Activated T-helper 1 cell treated with anti-CD3 and anti-CD28 coated beads, Interleukin-2, amount 50 U/mL, for 16 hours (primary cell): ENCODE measurements at places on chromosomes 6 and 20.

DNA sequence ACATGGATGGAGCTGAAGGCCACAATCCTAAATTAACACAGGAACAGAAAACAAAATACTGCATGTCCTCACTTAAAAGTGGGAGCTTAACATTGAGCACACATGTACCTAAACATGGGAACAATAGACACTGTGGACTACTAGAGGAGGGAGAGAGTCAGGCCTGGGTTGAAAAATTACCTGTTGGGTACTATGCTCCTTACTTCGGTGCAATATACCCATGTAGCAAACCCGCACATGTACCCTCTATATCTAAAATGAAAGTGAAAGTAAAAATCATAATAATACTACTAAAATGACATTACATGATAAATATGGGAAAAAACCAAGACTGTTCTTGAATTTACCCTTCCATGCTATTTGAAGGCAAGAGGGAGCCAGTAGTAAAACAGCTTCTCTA lies 1273.8 kb upstream of the ADGRB3 start:
- no peak for DNase-seq

DNA sequence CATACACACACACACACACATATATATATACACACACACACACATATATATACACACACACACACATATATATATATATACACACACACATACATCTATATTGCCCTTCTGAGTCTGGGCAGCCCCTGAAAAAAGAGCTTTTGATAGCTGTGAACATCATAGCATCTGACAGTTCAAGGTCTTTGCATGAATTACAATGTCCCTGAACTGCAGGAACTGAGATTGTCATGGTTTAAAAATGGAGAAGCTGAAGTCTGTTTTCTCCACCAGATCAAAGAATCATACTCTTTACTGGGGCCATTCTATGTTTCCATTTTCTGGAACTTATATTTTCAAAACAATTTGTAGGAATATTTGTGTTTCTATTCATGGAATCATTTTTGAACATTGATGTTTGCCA lies 189.8 kb downstream of the ZDHHC14 start:
- DNase-seq: no peak

DNA sequence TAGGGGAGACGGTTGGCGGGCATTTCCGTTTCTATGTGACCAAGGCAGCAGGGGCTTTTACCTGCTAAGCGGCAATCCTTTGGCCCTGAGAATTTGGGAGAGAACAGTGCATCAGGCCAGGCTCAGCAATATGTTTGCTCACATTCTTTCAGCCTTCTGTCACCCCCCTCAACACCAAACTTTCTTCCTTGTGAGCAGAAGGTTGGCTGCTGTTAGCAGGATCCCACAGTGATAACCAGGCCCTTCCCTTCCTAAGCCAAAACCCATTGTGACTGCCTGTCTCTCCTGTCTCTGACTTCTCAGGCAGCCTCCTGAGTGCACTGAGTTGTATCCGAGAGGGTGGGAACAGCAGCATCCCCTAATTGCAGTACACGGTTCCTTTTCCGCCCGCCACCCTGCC lies 43.7 kb downstream of the STK35 start:
- DNase-seq: no peak

DNA sequence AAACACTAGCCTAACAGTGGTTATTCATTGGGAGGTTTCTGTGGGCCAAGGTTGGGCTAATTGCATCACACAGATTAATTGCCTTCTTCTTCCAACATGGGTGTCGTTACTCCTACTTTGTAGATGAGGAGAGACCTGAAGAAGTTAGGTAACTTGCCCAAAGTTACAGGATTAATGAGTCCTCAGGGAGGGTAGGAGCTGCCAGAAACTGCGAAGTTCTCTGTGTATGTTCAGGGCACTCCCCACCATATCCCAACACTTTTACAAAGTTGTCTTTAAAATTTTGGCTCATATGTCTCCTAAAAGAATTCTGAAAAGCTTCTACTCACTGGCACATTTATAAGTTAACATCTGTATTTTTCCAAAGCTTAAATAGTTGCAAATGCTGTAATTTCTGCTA lies 323.5 kb upstream of the HSF2 start:
- no peak for DNase-seq

- no peak for DNase-seq
Observed at GRCh38 chr6:113631666-113632065, 225.5 kb upstream of the MARCKS start.

GRCh38 chr6:24936641-24937317 lies 1.0 kb upstream of the RIPOR2 start:
- peak; percentile 36 for DNase-seq

DNA sequence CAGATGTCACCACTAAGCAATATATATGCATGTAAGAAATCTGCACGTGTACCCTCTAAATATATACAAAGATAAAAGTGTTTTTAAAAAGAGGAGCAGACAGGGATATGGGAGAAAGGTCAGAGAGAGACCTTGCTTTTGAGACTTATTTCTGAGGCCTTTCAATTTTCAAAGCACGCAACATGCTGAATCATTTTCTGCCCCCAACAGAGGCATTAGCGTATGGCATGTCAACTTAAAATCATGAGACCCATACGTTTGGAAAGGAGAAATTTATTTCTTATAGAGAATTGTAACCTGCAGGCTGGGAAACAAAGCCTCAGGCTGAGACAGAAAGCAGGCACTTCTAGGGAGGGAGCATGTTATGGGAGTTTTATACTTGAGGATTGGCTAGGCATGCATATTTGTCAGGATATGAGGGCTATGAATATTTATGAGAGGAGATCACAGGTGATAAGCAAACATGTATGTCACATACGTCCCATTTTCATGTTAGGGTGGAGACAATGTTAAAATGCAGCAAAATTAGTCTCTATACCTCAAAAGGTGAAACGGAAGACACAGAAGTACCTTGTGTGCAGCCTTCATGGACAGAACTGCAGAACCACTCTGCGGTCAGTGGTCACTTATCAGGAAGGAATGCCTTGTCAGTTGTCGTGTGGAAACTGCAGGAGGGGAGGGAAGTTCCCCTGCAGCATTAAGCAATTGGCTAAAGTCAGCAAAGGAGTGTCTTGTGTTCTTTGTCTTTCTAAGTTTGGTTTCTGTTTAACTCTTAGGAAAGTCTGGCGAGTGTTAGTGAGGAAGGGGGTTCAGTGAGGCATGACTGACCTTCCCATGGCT lies 6.3 kb upstream of the GABRR2 start:
- no peak for DNase-seq

GRCh38 chr6:119267126-119267905 lies 82.2 kb downstream of the MAN1A1 start:
- DNase-seq: no peak

DNA sequence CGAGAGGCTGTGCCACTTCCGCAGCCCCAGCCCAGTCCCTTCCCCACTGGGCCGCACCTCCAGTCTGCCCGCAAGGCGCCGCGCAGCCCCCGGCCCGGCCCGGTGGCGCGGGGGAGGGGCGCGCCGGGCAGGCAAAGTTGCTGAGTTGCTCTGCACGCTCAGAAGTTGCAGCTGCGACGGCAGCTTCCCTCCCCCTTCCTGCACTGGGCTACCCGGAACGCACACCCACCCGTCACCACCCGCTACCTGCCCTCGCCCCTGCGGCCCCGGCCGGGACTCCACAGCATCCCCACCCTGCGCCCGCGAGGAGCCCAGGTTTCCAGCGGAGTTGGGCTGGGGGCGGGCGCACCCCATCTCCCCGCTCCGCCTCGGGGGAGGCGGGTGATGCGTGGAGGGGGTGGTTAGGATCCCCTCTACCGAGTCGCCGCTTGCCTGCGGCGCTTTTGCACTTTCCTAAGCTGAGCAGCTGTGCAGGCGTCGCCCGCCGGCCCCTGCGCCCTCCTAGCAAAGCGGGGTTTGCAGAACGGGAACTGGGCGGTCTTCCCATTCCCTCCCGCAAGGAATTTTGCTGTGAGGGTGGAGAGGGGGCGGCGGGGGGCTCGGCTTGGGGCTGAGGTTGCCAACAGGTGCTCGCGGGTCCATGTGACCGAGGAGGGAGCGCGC lies 55.9 kb upstream of the RREB1 start:
- peak; percentile 17 for DNase-seq

- no peak for DNase-seq
Observed at GRCh38 chr6:28160233-28160632, 18.6 kb downstream of the ZKSCAN8 start.

GRCh38 chr20:34403063-34403827 lies 40.2 kb downstream of the ITCH start:
- no peak for DNase-seq

GRCh38 chr6:96704713-96705112 lies 132.6 kb downstream of the GPR63 start:
- DNase-seq: no peak

- DNase-seq: peak; percentile 63
Observed at GRCh38 chr20:10034717-10035571, at the start of gene ANKEF1. Gene ANKEF1, plus strand, starts transcription at chr20:10034987. Its CDS starts 3,315 bp downstream, at chr20:10038302.

- no peak for DNase-seq
Observed at GRCh38 chr6:32462609-32463008, 22.9 kb downstream of the HLA-DRA start.

DNA sequence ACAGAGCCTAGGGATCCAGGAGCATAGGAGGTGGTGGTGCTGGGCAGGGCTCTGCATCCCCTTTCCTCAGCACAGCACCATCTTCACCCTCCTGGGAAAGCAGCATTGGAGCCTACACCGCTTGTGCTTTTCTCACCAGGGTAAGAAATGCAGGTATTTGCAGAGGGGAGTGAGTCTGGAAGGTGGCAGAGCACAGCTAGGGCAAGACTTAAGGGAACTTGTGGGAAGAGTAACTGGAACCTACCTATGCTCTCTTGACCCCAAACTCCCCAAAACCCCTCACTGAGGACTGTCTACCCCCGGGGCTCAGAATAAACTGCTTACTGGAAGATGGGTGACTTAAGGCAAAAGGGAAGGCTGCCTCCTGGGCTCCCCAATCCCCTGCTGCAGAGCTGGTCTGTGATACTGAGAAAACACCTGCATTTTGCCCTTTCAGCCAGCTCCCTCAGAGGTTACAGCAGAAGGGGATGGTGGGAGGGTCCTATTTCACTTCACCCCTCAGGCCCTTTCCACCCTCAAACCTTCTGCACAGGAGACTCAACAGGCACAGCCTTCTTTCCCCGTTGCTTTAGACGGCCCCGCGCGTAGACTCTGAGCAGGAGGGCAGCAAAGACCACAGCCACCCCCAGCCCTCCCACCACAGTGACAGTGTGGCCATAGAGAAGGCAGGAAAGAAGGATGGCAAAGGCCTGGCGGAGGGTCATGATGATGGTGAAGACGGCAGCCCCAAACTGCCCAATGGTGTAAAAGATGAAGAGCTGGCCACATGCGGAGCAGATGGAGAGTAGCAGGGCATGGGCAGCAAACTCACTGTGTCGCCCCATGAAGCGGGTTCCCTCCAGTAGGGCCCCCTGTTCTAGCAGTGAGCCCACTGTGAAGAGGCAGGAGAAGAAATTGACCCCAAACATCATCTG lies 2.9 kb downstream of the SLC35B2 start:
- no peak for DNase-seq

- no peak for DNase-seq
Observed at GRCh38 chr6:49430866-49431265, 32.2 kb downstream of the MMUT start.

- DNase-seq: no peak
Observed at GRCh38 chr20:7540923-7541322, 399.3 kb downstream of the HAO1 start.

DNA sequence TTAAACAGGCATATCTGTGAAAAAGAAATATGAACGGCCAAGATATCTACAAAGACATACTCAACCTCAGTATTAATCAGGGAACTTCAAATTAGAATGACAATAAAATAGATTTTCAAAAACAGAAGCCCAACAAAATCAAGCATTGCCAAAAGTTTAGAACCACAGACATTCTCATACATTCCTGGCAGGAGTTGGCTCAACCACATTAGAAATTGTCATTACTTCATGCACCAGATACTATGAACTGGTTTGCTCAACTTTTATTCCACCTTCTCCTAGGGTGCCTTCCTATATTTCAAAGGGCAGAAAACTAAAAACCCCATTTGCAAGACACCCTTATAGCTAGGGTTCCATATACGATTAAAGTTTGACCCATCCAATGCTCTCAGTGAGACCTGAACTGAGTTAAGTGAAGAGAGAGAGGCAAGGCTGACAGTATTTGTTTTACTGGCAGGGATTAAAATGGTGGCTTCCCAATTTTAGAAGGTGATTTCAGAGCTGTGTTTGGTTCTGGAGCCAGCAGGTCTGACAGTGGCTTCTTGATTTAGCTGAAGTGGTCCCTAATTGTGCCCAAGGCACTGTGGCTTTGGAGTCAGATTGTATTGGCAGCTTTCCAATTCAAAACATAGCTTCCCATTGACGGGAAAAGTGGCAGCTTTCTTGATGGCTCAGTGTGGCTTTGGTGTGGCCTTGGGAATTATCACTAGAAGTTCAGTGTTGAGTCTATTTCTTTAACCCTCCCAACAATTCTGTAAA lies 77.1 kb upstream of the CDYL start:
- no peak for DNase-seq

GRCh38 chr6:132252113-132252512 lies 149.2 kb downstream of the MOXD1 start:
- no peak for DNase-seq

DNA sequence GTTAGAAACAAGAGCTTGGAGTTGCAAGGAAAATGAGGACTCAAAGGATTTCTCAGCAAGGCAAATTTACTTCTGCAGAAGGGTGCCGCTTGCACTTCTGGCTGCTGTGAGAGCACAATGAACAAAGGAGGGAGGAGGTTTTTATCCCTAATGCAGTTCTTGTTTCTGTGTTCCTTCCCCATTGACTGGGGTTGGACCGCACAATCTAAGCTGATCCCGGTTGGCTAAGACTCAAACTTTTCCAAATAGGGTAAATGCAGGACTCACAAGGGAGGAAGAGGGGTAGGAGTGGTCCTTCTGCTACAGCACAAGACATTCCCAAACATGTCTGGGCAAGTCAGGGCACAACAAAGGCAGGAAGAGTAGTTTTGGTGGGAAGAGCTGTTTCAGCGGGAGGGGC lies 249.6 kb upstream of the MOCS1 start:
- no peak for DNase-seq

DNA sequence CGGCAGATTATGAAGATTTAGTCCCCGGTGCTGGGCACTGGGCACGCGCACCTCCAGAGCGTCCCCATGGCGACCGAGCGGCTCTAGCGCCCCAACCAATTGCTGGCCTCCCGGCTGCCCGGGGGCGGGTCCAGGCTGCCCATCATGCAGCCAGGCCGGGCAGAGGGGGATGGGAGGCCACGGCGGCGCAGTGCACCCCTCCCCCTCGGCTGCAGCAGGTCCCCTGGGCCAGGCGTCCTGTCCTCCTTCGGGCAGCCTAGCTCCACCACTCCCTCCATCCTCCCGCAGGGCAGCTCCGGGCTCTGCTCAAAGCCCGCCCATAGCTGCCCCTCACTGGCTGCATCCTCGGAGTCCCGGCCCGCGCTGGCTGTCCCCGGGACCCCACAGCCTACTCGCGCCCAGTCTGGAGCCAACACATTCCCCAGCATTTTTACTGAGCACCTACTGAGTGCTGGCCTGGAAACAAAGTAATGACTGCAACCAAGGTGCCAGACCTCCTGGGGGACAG lies 99.4 kb downstream of the ASXL1 start:
- no peak for DNase-seq

- DNase-seq: no peak
Observed at GRCh38 chr6:114064862-114065261, 93.9 kb upstream of the HDAC2 start.

DNA sequence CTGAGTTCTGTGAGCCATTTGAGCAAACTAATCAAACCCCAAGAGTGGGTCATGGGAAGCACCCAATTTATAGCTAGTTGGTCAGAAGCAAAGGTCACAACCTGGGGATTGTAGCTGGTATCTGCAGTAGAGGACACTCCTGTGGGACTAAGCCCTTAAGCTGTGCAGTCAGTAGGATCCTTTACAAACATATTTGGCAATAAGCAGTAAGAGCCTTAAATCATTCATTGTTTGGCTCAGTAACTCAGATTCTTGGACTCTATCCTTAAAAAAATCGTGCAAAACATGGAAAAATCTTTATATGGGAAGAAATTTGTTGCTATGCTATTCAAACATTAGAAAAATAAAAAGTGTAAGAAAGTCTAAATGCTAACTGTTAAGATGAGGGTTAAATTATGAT lies 29.9 kb downstream of the FRK start:
- no peak for DNase-seq
